Kidney glomerular epithelial cell (primary cell): ENCODE measurements at places on chromosomes 3 and 15.

DNA sequence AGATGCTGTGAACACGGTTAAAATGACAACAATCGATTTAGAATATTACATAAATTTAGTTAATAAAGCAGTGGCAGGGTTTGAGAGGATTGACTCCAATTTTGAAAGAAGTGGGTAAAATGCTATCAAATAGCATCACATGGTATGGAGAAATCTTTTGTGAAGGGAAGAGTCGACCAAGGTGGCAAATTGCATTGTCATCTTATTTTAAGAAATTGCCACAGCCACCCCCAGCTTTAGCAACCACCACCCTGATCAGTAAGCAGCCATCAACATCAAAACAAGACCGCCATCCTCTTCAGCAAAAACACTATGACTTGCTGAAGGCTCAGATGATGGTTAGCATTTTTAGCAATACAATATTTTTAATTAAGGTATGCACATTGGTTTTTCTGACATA is 5.7 kb upstream of the CCR5 start:
- DNase-seq = no peak

GRCh38 chr3:16426665-16427064 is 86.8 kb downstream of the RFTN1 start:
- no peak for DNase-seq

GRCh38 chr3:40046149-40046548 is 236.7 kb downstream of the MYRIP start:
- DNase-seq = no peak

DNA sequence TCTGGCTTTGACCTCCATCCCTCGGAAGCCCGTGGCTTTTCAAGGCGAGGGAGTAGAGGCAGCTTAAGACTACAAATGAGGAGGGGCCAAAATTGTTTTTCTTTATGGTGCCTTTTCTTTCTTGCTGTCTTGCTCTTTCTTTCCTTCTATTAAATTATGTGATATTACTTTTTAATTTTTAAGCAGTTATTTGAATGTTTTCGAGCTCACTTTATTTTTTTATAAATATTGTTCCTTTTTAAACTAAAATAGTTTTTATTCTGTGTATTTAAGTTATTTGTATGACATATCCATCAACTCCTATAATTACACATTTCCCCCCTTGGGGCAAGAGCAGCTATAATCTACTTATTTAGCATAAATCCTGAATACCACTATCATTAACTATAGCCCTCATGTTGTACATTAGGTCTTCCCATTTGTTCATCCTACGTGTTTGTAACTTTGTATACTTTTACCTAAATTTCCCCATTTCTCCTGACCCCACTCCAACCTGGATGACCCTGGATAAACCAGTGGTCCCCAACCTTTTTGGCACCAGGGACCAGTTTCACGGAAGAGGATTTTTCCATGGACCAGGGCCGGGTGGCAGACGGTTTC is 622 bp upstream of the PLSCR1 start:
- no peak for DNase-seq

GRCh38 chr3:45679805-45680204 is 9.4 kb upstream of the SACM1L start:
- DNase-seq = no peak

- DNase-seq = no peak
Observed at GRCh38 chr3:133525435-133525834, 48.1 kb upstream of the CDV3 start.

DNA sequence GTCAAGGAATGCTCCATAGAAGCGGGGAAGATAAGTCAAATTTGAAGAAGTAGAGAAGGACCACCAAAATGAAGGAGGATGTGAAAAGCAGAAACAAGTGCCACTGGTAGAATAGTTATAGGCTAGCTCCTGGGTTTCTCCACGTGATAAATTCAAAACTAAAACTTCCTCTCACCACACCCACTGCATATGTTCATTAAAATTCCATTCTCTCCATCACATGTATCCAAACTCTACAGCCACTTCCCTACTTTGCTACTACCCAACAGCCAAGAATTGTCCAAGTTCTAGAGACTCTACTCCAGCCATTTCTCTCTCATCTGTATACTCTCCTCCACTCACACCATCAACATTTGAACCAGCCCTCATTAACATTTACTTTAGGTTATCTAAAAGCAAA is 60.5 kb downstream of the COL8A1 start:
- no peak for DNase-seq

DNA sequence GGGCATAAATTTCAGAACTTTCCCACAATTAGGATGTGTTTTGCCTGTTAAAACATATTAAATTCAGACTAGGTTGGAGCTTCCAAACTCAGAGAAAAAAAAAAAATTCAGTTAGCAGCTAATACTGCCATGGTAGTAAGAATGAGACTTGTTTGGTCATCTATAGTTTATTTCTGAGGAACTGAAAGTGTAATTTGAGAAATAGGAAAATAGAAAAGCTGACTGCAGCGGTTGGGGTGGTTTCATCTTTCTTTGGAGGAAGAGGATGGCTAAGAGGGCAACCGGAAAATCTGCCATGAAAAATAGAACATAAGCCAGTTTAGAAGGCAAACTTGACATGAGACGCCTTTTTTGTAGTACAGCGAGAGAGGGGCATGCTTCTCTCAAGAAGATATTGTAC is 371.2 kb upstream of the ROBO2 start:
- no peak for DNase-seq

GRCh38 chr3:188948997-188949389 is 222.8 kb upstream of the TPRG1 start:
- no peak for DNase-seq

- DNase-seq = peak; percentile 71
Observed at GRCh38 chr3:140167600-140168281, 232.8 kb downstream of the CLSTN2 start.

- peak; percentile 7 for DNase-seq
Observed at GRCh38 chr15:78457101-78457500, 19.1 kb downstream of the IREB2 start.
